ENCODE measurements at places on chromosomes 7 and 10.

- H3K4me1 ChIP-seq = peaks cover 35% of the 10 kb centered on the region
- peaks cover 12% of the 10 kb centered on the region for H3K27me3 ChIP-seq
- no peaks in the 10 kb centered on the region for H3K36me3 ChIP-seq
- no peak for DNase-seq
- H3K4me3 ChIP-seq = no peak overlapping the region
Observed at GRCh38 chr7:108290459-108291151, 160.4 kb upstream of the LAMB4 start.

GRCh38 chr10:61933859-61934555 lies 32.5 kb downstream of the ARID5B start:
- DNase-seq = no peak
- H3K27ac ChIP-seq = no peak overlapping the region
- peaks cover 60% of the 10 kb centered on the region for H3K36me3 ChIP-seq
- no peak overlapping the region for H3K4me3 ChIP-seq

GRCh38 chr10:119231654-119232053 lies 24.3 kb downstream of the GRK5 start:
- H3K27ac ChIP-seq = no peak overlapping the region
- peaks cover 58% of the 10 kb centered on the region for H3K36me3 ChIP-seq
- peaks cover 4% of the 10 kb centered on the region for H3K27me3 ChIP-seq
- no peak overlapping the region for H3K4me3 ChIP-seq
- peaks cover 50% of the 10 kb centered on the region for H3K4me1 ChIP-seq

DNA sequence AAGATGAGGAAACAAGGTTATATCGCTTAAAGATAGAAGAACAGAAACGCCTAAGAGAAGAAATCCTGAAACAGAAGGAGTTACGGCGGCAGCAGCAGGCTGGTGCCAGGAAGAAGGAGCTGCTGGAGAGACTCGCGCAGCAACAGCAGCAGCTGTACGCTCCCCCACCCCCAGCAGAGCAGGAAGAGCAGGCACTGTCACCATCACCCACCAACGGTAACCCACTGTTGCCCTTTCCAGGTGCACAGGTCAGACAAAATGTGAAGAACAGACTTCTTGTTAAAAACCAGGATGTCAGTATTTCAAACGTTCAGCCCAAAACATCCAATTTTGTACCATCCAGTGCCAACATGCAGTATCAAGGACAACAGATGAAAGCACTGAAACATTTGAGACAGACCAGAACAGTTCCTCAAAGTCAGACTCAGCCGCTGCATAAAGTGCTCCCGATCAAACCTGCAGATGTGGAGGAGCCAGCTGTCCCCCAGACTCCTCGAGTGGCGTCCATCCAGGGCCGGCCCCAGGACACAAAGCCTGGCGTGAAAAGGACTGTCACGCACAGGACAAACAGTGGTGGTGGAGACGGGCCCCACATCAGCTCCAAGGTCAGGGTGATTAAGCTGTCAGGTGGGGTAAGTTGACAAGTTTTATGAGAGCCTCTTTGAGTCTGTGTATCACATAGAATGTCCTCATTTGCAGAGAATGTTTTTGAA lies 67.1 kb downstream of the SHH start:
- DNase-seq = no peak
- H3K36me3 ChIP-seq = peaks cover 70% of the 10 kb centered on the region
- no peak overlapping the region for H3K4me3 ChIP-seq
- H3K27me3 ChIP-seq = no peaks in the 10 kb centered on the region
- peak overlapping the region; percentile 63 for H3K27ac ChIP-seq

- H3K27ac ChIP-seq = peak overlapping the region; percentile 14
- H3K4me3 ChIP-seq = no peak overlapping the region
- DNase-seq = no peak
Observed at GRCh38 chr7:105892387-105892786, 16.0 kb upstream of the ATXN7L1 start.

GRCh38 chr10:43209651-43210141 lies 57.2 kb downstream of the RASGEF1A start:
- peaks cover 3% of the 10 kb centered on the region for H3K27me3 ChIP-seq
- peaks cover 10% of the 10 kb centered on the region for H3K4me1 ChIP-seq
- no peak overlapping the region for H3K27ac ChIP-seq
- no peaks in the 10 kb centered on the region for H3K36me3 ChIP-seq
- peak; percentile 0 for DNase-seq

GRCh38 chr10:26481315-26481692 lies 43.2 kb downstream of the APBB1IP start:
- H3K27me3 ChIP-seq = no peaks in the 10 kb centered on the region
- H3K27ac ChIP-seq = no peak overlapping the region
- no peak overlapping the region for H3K4me3 ChIP-seq
- no peak for DNase-seq

DNA sequence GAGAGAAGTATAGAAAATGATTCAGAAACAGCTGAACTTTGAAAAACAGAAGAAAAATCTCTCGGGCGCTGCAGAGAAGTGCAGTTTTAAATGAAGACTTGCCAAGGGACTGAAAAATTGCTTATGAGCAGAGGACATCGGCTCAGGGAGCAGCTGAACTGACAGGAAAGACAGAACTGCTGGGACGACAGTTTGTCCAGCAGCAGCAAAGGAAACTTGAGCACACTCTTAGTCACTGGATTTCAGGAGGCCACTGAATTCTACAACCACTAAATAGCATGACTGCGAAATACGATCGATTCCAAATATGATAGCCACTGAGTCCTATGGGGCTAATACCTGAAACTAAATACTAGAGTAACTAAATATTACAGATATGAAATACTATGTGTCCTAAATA lies 43.0 kb downstream of the LEP start:
- H3K4me1 ChIP-seq = no peaks in the 10 kb centered on the region
- no peak overlapping the region for H3K4me3 ChIP-seq
- peaks cover 3% of the 10 kb centered on the region for H3K27me3 ChIP-seq
- DNase-seq = no peak

- H3K36me3 ChIP-seq = no peaks in the 10 kb centered on the region
- H3K4me1 ChIP-seq = peaks cover 27% of the 10 kb centered on the region
- no peak overlapping the region for H3K27ac ChIP-seq
- peaks cover 3% of the 10 kb centered on the region for H3K27me3 ChIP-seq
Observed at GRCh38 chr10:77007834-77008233, 629.8 kb downstream of the KCNMA1 start.

DNA sequence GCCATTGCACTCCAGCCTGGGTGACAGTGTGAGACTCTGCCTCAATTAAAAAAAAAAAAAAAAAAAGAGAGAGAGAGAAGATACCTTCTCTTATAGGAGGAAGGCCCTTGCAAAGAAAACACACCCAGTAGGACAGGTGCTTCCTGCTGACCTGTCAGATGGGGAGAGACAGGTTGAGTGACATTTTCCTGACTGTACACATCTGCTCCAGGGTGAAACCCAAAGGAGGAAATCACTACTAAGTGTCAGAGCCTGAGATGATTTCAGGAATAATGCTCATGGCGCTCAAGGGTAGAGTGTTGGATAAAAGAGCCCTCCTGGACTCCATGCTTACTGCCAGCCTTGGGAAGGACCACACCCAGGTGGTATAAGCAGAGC lies 1.7 kb upstream of the STN1 start:
- DNase-seq = no peak
- H3K36me3 ChIP-seq = peaks cover 17% of the 10 kb centered on the region
- peaks cover 33% of the 10 kb centered on the region for H3K4me1 ChIP-seq
- H3K27ac ChIP-seq = no peak overlapping the region

GRCh38 chr10:7159928-7160327 lies 250.9 kb downstream of the SFMBT2 start:
- H3K36me3 ChIP-seq = peaks cover 46% of the 10 kb centered on the region
- H3K27ac ChIP-seq = no peak overlapping the region
- H3K27me3 ChIP-seq = no peaks in the 10 kb centered on the region
- no peak for DNase-seq

DNA sequence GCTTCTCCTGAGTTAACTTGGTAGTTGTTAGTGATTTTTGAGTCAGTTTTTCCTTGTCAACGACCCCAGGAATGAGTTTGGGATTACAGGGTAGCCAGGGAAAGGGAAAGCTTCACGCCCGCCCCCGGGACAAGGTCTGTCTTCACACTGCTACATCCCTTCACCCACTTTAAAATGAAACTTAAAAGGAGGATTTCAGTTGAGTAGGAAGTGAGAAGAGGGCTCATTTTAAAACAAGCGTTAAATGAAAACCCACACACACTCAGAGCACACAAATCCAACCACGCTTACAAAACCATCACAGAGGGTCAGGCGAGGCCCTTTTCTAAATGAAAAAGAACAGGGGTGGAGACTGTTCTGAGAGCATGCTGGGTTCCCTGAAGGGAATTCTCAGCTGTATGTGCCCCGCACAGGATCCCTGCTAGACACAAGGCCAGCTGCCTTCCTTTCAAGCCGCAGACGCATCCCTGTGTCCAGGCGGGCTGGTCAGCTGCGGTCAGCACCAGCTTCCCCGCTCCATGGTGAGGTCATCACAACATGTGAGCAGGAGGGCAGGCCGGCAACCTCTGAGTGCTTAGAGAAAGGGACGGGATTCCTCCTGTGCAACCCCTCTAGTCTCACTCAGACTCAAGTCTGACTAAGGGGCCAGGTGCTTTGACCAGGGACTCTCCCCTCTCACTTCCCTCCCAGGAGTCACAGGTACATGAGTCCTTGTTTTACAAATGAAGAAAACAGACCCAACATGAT lies 111.8 kb downstream of the EGFR start:
- H3K4me1 ChIP-seq = peaks cover 68% of the 10 kb centered on the region
- no peaks in the 10 kb centered on the region for H3K36me3 ChIP-seq
- no peak overlapping the region for H3K4me3 ChIP-seq
- DNase-seq = peak; percentile 37
- peaks cover 4% of the 10 kb centered on the region for H3K27me3 ChIP-seq

DNA sequence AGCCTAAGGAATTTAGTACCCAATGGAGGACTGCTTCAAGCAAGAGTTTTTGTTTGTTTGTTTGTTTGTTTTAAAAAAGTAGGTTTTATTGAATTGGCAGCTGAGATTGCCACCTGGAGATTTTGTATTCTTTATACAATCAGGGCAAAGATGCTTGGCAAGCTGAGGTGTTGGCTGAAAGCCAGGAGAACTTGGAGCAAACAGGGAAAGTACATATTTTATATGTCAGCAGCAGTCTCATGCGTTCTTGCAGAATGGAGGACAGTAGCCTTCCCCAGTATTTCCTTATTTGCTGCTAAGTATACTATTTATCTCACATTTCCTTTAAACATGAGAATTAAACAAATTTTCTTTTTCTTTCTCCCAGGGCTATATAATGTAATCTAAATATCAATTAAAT lies 22.6 kb upstream of the ICA1 start:
- no peak overlapping the region for H3K4me3 ChIP-seq
- no peak for DNase-seq
- no peaks in the 10 kb centered on the region for H3K36me3 ChIP-seq
- H3K4me1 ChIP-seq = no peaks in the 10 kb centered on the region
- no peaks in the 10 kb centered on the region for H3K27me3 ChIP-seq
- H3K27ac ChIP-seq = no peak overlapping the region

GRCh38 chr7:91367812-91368578 lies 103.8 kb downstream of the FZD1 start:
- no peak overlapping the region for H3K4me3 ChIP-seq
- no peak overlapping the region for H3K27ac ChIP-seq
- H3K4me1 ChIP-seq = no peaks in the 10 kb centered on the region
- no peaks in the 10 kb centered on the region for H3K36me3 ChIP-seq
- DNase-seq = no peak

DNA sequence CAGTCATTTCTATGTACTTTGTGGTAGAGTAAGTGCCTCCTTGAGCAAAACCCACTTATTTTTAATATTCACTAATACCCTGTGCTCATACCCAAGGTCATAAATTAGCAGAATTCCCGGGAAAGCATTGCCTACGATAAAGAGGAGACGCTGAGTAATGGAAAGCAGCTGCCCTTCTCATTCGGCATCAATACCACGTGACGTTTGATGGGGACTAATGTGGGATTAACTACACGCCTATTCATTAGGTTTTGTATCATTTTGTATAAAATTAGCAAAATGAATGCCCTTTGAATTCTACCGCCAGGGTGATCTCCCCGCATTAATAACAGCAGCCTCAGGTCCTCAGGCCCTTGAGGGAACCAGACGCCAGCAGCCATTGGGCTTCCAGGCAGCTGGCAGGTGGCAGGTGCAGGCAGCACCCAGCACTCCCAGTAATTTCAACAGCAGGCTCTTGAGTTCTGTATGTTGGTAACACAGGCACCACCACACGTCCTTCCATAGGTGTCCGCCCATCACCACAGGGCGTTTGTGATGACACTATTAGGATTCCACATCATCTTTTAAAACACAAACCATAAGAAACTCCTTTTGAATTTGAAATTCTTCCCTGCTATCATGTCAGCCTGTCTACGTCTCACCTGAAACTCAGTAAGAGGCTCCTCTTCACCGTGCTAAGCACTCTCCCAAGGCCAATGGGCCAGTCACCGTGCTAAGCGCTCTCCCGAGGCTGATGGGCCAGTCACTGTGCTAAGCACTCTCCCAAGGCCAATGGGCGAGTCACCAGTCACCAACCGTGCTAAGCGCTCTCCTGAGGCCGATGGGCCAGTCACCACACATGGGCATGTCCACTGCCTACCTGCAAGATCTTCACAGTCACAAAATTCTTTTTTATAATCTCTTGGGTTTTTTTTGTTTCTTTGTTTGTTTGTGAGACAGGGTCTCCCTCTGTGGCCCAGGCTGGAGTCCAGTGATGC lies 509.4 kb downstream of the PTPRN2 start:
- DNase-seq = no peak
- no peak overlapping the region for H3K4me3 ChIP-seq
- no peaks in the 10 kb centered on the region for H3K36me3 ChIP-seq
- H3K4me1 ChIP-seq = no peaks in the 10 kb centered on the region
- no peak overlapping the region for H3K27ac ChIP-seq

- H3K4me1 ChIP-seq = no peaks in the 10 kb centered on the region
- no peak overlapping the region for H3K4me3 ChIP-seq
Observed at GRCh38 chr10:31374146-31374696, 55.2 kb downstream of the ZEB1 start.

DNA sequence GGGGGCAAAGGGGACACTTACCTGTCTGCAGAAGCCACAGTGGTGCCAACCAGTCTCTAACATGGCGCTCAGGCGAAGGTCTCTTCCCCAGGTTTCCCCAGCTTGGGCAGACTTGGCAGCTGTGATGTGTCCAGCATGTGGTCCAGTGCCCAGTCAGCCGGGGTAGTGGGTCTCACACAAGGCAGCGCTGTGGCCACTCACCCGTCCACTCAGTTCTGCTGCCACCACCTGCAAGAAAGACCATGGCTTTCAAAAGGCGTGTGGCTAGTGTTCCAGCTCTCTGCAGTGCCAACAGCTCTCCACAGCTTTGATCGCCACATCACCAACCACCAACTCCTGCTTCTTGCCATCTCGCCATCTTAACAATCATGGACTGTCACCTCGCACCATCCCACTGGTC lies 259.6 kb downstream of the USP6NL start:
- H3K4me1 ChIP-seq = peaks cover 7% of the 10 kb centered on the region
- H3K27ac ChIP-seq = no peak overlapping the region
- no peak for DNase-seq
- H3K36me3 ChIP-seq = peaks cover 6% of the 10 kb centered on the region
- no peak overlapping the region for H3K4me3 ChIP-seq

DNA sequence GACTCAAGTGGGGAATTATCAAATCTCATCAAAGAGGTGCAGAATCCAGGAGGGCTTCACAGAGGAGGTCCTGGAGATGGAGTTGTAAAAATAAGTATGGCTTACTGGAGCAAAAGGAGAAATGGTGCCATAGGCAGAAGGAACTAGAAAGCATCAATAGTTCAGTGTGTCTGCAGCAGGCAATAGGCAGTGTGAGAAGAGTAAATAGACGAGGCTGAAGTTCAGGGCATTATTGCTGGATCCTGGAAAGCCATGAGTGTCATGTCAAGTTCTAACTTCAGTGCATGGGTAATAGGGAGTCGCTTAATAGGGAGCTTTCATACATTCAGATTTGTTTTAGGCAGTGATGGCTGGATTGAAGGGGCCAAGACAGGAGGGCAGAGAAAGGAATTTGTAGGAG lies 39.3 kb downstream of the CYP26A1 start:
- no peak overlapping the region for H3K4me3 ChIP-seq
- H3K4me1 ChIP-seq = peaks cover 18% of the 10 kb centered on the region
- no peak for DNase-seq
- peaks cover 10% of the 10 kb centered on the region for H3K36me3 ChIP-seq
